ENCODE measurements at places on chromosomes 4 and X. TPM values are rescaled to one million over a fixed set of nuclear protein-coding genes. Genes with fewer than 3 reads are reported as not detected.

The HS6ST2 gene
- 0.02 TPM for polyA plus RNA-seq

DNA sequence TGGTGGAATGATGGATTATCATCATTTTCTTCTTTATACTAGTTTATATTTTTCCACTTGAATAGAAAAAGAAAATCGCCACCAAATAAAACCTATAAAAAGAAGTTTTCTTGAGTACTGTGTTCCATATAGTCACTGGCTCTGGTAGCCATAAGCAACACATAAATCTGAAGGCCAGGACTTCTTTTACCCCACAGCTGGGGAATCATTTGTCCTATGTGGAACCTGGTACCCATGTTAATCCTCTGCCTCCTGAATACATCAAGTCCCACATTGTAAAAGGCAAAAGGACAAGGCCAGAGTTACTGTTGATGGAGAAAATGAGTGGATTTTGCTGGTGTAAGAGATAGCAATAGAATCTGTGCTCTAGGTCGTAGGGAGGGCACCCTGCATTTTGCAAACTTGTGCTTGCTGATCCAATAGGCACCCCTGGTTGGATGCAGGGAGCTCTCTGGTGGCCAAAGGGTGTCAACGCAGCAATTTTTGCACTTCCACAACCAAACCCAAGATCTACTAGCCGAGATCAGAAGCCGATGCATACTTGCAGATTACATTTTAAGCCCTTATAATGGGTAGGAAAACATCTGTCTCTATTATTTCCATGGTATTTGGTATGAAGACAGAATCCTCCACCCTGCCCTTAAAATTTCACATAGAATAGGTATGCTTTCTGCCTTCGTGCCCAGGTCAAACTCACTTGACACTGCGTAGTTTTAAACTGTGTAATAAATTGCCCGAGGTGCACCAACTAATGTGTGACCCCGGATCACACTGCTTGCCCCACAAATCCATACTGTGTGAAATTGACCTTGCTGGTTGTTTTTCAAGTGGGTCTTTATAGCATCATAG lies 146.2 kb upstream of the SCML1 start:
- peaks cover 4% of the 10 kb centered on the region for H3K4me1 ChIP-seq
- H3K27me3 ChIP-seq: no peaks in the 10 kb centered on the region
- H3K4me3 ChIP-seq: no peak overlapping the region
- H3K27ac ChIP-seq: no peak overlapping the region

GRCh38 chr4:123876671-123877101 lies 480.1 kb downstream of the SPRY1 start:
- no peaks in the 10 kb centered on the region for H3K36me3 ChIP-seq
- no peak overlapping the region for H3K27ac ChIP-seq
- H3K27me3 ChIP-seq: no peaks in the 10 kb centered on the region
- H3K4me3 ChIP-seq: no peak overlapping the region
- peak; percentile 59 for DNase-seq

GRCh38 chr4:135382280-135382959 lies 1180.8 kb upstream of the PABPC4L start:
- H3K4me1 ChIP-seq: no peaks in the 10 kb centered on the region
- H3K27ac ChIP-seq: no peak overlapping the region
- H3K36me3 ChIP-seq: no peaks in the 10 kb centered on the region
- no peaks in the 10 kb centered on the region for H3K27me3 ChIP-seq
- no peak for DNase-seq
- H3K4me3 ChIP-seq: no peak overlapping the region

GRCh38 chr4:145066063-145066501 lies 31.9 kb downstream of the ANAPC10 start:
- H3K27me3 ChIP-seq: no peaks in the 10 kb centered on the region
- no peak overlapping the region for H3K4me3 ChIP-seq
- DNase-seq: no peak
- no peaks in the 10 kb centered on the region for H3K36me3 ChIP-seq
- H3K27ac ChIP-seq: no peak overlapping the region

GRCh38 chr4:2805712-2806389 lies 13.0 kb downstream of the SH3BP2 start:
- no peak for DNase-seq
- H3K27me3 ChIP-seq: no peaks in the 10 kb centered on the region
- peaks cover 4% of the 10 kb centered on the region for H3K36me3 ChIP-seq
- no peak overlapping the region for H3K27ac ChIP-seq
- H3K4me1 ChIP-seq: peaks cover 15% of the 10 kb centered on the region

DNA sequence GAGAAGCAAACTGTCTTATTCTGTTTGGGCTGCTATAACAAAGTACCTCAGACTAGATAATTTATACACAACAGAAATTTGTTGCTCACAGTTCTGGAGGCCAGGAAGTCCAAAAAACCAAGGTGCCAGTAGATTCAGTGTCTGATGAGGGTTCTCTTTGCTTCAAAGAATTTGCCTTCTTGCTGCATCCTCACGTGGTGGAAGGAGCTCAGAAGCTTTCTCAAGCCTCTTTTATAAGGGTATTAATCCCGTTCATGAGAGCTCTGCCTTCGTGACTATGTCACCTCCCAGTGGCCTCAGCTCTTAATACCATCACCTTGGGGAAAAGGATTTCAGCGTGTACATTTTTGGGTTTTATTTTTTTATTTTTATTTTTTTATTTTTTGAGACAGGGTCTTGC lies 20.1 kb downstream of the CA5B start:
- no peak for DNase-seq
- no peaks in the 10 kb centered on the region for H3K4me1 ChIP-seq
- no peaks in the 10 kb centered on the region for H3K36me3 ChIP-seq
- H3K27ac ChIP-seq: no peak overlapping the region
- no peak overlapping the region for H3K4me3 ChIP-seq
- H3K27me3 ChIP-seq: no peaks in the 10 kb centered on the region

- no peaks in the 10 kb centered on the region for H3K4me1 ChIP-seq
- H3K27me3 ChIP-seq: peaks cover 10% of the 10 kb centered on the region
- H3K4me3 ChIP-seq: no peak overlapping the region
- no peak for DNase-seq
- H3K36me3 ChIP-seq: no peaks in the 10 kb centered on the region
Observed at GRCh38 chr4:1472911-1473518, 66.8 kb upstream of the NKX1-1 start.

DNA sequence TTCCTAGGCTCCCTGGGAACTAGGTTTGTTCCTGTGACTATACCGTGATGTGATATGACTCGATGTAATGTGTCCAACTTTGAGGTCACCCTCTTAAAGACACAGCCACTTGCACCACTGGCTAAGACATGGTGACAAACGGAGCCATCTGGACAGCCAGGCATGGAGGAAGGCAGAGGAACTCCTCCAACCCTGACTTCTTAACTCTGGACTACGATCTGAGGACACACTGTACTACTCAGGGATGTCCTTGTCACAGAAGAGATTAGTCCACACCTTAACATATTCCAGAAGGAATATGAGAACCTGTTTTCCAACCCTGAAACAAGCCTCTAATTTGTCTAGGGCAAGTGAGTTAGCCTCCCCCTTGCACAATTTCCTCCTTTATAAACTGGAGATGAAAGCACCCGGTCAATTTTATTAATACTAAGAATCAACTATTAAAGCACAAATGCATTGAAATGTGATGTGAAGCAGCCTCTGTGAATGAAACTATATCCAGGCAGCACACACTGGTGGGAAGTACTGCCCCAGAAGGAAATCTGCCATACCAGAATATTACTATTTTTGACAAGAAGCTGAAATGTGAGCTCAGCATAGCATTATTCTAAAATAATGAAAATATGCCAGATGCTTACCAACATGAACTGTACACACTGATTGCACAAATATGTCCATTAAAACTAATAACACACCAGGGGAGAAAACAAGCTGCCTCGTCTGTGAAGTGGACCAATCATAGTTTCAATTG lies 47.3 kb downstream of the TSPAN5 start:
- H3K27ac ChIP-seq: no peak overlapping the region
- H3K4me3 ChIP-seq: no peak overlapping the region
- H3K36me3 ChIP-seq: no peaks in the 10 kb centered on the region
- H3K27me3 ChIP-seq: no peaks in the 10 kb centered on the region
- no peak for DNase-seq

GRCh38 chr4:78267790-78268189 lies 210.7 kb downstream of the FRAS1 start:
- no peak for DNase-seq

DNA sequence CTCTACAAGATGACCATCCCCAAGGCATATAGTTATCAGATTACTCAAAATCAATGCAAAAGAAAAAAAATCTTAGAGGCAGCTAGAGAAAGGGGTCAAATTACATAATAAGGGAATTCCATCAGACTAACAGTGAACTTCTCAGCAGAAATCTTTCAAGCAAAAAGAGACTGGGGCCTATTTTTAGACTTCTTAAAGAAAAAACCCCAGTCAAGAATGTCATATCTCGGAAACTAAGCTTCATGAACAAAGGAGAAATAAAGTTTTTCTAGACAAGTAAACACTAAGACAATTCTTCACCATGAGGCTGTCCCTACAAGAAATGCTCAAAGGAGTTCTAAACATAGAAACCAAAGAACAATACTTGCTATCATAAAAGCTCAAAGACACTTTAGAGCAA lies 51.7 kb downstream of the RAB28 start:
- no peak overlapping the region for H3K27ac ChIP-seq
- no peaks in the 10 kb centered on the region for H3K36me3 ChIP-seq
- H3K27me3 ChIP-seq: no peaks in the 10 kb centered on the region

The LANCL3 gene
- 0.02 TPM for polyA plus RNA-seq

The SHOX gene
- polyA plus RNA-seq: not detected

The MAOA gene
- polyA plus RNA-seq: 8.1 TPM

The CISD2 gene
- 30.8 TPM for polyA plus RNA-seq

DNA sequence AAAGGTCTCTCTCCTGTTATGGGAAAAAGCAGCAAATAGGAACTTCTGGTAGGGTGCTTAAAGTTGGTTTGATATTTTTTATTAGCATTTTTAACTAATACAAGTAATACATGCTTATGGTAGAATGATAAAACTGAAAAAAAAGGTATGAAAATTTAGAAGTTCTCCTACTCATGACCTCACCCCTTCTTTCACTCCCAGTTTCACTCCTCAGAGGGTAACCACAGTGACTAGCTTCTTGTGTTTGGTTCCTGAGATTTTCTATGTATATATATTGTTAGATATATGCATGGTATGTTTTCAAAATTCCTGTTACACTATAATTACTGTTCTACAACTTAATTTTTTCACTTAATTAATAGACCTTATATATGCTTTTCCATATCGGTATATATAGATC lies 66.5 kb downstream of the AR start:
- no peak overlapping the region for H3K4me3 ChIP-seq
- no peak for DNase-seq
- no peak overlapping the region for H3K27ac ChIP-seq
- no peaks in the 10 kb centered on the region for H3K36me3 ChIP-seq

GRCh38 chr4:83536362-83537272 lies 709 bp downstream of the GPAT3 start:
- no peaks in the 10 kb centered on the region for H3K36me3 ChIP-seq
- peaks cover 12% of the 10 kb centered on the region for H3K27me3 ChIP-seq
- H3K4me3 ChIP-seq: peak overlapping the region; percentile 85
- peak overlapping the region; percentile 82 for H3K27ac ChIP-seq

DNA sequence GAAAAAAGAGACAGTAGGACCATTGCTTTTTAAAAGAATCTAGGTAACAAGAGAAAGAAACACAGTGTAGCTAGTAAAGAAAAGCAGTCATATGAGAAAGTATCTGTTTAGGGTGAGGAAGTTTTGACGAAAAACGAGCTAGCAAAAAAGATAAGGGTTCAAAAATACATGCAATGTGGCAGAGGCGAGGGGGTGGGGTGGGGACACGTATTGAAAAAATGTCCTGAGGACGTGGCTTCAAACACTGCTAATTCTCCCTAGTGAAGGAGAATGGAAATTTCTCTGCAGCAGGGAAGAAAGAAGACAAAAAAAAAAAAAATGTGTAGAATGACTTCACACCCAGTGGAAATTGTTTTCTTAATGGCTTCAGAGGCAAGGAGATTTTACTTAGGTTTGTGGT lies 856.4 kb upstream of the INTU start:
- no peak overlapping the region for H3K4me3 ChIP-seq
- no peak for DNase-seq
- peak overlapping the region; percentile 86 for H3K27ac ChIP-seq
- H3K4me1 ChIP-seq: no peaks in the 10 kb centered on the region

GRCh38 chr4:48499551-48500066 lies 9.6 kb downstream of the ZAR1 start:
- no peak for DNase-seq
- H3K4me1 ChIP-seq: no peaks in the 10 kb centered on the region
- H3K27ac ChIP-seq: no peak overlapping the region
- H3K4me3 ChIP-seq: no peak overlapping the region
- no peaks in the 10 kb centered on the region for H3K36me3 ChIP-seq
- H3K27me3 ChIP-seq: no peaks in the 10 kb centered on the region

The NR0B1 gene
- not detected for polyA plus RNA-seq

DNA sequence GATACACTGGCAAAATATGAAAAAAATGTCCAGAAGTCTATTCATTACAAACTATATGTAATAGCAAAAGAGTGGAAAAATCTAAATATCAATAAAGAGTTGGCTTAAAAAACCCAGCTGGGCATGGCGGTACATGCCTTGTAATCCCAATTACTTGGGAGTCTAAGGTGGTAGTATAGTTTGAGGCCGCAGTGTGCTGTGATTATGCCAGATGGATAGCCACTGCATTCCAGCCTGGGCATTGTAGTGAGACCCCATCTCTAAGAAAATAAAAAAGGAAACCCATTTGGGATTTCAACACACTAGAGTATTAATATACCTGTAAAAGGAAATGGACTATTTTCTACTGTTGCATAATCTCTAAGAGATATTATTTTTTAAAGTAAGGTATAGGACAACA lies 45.4 kb downstream of the AFF1 start:
- no peak overlapping the region for H3K27ac ChIP-seq
- no peaks in the 10 kb centered on the region for H3K27me3 ChIP-seq
- DNase-seq: no peak
- no peaks in the 10 kb centered on the region for H3K36me3 ChIP-seq
- no peak overlapping the region for H3K4me3 ChIP-seq
- no peaks in the 10 kb centered on the region for H3K4me1 ChIP-seq

DNA sequence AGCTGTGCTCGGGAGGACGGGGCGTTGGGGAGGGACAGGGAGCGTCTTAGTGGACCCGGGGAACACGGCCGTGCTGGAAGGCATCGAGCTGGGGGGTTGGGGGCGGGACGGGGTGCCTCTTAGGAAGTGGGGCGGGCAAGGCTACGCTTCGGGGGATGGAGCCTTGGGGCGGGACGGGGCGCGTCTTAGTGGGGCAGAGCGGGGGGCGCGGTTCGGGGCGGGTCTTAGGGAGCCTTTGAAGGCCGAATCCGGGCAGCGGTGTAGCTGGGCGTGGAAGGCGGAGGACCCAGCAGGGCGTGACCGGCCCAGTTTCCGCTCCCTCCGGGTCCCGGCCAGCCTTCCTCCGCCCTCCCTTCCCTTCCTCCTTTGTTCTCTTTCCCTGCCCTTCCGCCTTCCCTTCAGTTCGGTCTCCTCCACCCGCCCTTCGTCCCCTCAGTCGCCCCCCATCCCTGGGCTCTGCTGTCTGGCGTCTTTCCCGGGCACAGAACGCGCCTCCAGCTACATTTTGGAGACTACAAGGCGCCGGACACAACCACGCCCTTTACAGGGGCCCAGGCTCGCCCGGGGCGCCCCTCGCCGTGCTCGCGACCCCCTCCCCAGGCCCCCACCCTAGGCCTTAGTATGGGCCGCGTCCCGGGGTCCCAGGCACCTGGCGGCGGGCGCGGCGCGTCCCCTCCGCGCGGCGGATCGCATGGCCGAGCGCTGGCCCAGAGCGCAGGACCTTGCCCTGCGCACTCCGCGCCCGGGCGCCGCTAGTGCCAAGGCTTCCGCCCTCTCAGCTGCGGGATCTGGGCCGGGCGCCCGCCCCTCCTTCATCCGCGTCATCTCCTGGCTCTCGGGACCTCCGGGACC lies at the start of gene ARSD:
Gene ARSD (minus strand): TSS at position 757 of the 852 bp plus-strand sequence. CDS start 64 bp downstream, at position 693.
- H3K36me3 ChIP-seq: no peaks in the 10 kb centered on the region
- H3K27me3 ChIP-seq: no peaks in the 10 kb centered on the region

GRCh38 chrX:118271775-118272174 lies 74.1 kb upstream of the WDR44 start:
- H3K27ac ChIP-seq: no peak overlapping the region
- no peak overlapping the region for H3K4me3 ChIP-seq
- DNase-seq: peak; percentile 8
- no peaks in the 10 kb centered on the region for H3K27me3 ChIP-seq
- no peaks in the 10 kb centered on the region for H3K4me1 ChIP-seq
- no peaks in the 10 kb centered on the region for H3K36me3 ChIP-seq

The IQCM gene
- 0.03 TPM for polyA plus RNA-seq
